CD8-positive, alpha-beta memory T cell (primary cell): ENCODE measurements at places on chromosomes 5 and 9.

DNA sequence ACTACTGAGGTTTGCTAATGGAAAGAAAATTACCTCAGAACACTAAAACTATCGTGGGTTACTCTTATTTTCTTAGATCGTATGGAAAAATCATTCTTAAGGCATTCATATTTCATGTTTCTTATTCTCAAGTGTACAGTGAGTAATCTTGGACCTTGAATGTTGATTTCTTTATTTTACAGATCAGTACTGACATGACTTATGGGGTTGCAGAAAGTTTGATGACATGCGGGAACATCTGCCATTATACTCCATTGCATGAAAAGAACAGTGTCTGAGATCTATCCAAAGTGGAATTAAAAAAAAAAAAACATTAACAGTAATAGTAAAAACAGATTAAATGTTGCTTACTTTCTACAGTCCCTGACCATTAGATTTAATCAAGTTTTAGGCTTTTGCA, 1290.2 kb upstream of the WWC1 start:
- no peak for DNase-seq

DNA sequence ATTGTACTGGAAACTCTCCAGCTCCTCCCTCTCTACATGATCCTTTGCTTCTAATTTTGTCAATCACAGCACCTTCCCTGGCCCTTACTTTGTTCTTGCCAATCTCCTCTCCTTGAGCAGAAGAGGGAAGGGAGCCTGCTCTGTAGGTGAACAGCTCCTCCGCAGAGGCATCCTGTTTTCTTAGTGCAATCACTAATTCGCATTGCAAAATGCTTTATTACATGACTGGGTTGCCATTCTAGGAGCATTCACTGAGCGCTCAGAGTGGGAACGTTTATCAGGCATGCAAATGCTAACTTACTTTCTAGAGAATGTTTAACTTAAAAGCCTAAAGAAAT, 416 bp upstream of the SNX18 start:
- DNase-seq = no peak

DNA sequence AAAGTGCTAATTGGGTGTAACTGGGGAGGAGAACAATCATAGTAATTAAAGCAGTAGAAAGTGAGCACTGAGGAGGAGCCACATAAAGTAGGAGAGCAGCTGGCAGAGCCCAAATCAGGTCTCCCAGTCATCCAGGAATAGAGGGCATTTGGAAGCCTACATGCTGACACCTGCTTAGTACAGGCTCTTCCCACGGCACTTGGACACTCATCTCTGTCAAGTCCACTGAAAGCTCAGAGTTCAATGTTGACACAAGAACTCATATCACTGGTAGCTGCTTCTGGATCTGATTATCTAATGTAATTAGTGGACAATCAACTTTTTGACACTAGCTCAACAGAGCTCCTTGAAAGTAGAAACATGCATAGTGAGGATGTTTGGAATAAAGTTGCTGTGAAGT, 45.9 kb upstream of the PCSK1 start:
- DNase-seq = no peak

GRCh38 chr5:146920351-146920881, 41.9 kb upstream of the PPP2R2B start:
- DNase-seq = no peak

- no peak for DNase-seq
Observed at GRCh38 chr5:68843624-68844364, 250.0 kb upstream of the SLC30A5 start.
